ENCODE measurements at places on chromosomes 12 and 14. TPM values are rescaled to one million over a fixed set of nuclear protein-coding genes. Genes with fewer than 3 reads are reported as not detected.

DNA sequence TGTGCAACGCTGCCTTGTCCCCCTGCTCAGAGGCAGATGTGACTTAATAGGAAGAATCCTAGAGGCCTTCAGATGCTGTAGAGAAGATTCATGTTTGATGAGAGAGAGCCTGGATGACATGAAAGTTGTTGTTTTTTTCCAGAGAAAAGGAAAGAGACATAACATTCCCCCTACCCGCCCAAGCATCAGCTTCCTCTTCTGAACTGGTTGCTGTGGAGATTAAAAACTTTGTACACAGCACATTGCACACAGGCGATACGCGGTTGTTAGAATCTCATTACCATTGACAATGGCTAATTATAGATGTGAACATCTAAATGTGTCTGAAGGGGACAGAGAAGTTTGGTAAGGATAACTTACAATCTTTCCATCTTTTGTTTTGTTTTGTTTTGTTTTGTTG is 13.6 kb upstream of the ETFBKMT start:
- DNase-seq, result no peak

DNA sequence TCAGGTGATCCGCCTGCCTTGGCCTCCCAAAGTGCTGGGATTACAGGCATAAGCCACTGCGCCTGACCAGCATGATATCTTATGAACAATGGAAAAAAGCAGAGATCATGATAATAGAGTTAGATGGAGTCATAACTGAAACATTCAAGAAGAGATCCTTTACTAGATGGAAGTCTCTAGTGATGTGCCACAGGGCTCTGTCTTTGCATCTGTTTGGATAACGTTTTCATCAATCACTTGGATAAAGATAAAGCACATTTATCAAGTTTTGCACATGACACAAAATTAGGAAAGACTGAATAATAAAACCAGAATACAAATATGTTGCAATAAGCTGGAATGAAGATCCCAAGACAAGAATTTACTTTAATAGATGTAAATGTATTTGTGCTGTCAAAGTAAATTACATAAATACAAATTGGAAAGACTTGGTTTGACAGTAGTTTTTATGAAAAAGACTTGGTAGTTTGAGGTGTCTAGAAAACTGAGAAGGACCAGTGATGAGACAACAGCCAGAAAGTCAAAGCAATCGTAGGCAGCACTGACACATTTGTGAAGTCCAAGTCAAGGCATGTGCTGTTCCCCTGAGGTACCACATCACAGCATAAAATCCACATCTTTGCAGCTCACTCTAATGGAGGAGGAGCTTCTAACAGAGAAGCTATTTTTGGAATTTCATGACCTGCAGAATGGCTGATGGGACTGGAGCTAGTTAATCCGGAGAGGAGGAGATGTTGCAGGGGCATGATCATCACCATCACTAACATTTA is 28.5 kb downstream of the GPRC5A start:
- no peak for DNase-seq

DNA sequence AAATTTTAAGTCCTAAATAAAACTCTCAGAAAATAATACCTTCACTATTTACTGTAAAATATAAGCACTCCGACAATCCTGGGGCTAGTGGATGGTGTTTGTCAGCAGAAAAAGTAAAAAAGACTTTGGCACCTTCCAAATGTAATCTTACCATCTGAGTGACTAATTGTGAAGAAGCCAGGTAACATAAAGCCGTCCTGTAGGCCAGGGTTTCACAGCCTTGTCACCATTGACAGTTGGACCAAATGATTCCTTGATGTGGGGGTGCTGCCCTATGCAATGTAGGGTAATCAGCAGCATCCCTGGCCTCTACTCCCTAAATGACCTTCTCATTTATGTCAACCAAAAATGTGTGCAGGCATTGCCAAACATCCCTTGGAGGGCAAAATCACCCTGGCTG is 87.2 kb downstream of the CAPZA3 start:
- DNase-seq, result no peak

GRCh38 chr14:64734990-64735389 is 30.8 kb downstream of the PLEKHG3 start:
- DNase-seq, result no peak

- no peak for DNase-seq
These were observed 117.6 kb downstream of the SUDS3 start for GRCh38 chr12:118493962-118494361.

GRCh38 chr12:74871817-74872216 is 334.2 kb downstream of the ATXN7L3B start:
- no peak for DNase-seq

DNA sequence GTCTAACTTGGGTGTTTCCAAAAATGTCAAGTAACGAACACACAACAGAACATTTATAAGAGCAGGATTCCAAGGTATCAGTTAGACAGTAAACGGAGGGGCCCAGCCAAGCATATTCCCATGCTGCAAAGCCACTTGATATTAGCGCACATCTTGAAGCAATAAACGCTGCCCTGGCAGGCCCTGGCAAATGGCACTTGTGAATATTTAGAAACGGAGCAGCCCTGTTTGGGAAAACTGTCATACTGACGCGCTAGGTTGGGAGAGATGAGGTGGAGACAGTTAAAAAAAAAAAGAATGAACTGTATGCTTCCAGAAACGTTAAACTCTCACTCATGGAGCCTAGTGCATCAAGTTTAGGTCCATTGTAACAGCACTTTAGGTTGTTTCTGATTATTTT is 9.3 kb downstream of the DGLUCY start:
- no peak for DNase-seq

- DNase-seq, result no peak
These were observed 283.6 kb downstream of the DPF3 start for GRCh38 chr14:72610096-72610830.

GRCh38 chr14:64363265-64363846 is 24.8 kb upstream of the MTHFD1 start:
- DNase-seq, result no peak

- DNase-seq, result no peak
These were observed 28.7 kb downstream of the FNTB start for GRCh38 chr14:65015391-65015790.

GRCh38 chr12:119149270-119149669 is 29.5 kb upstream of the HSPB8 start:
- DNase-seq, result no peak

ACVRL1 gene
- total RNA-seq, result not detected

GPHN gene
- total RNA-seq, result 33.9 TPM

DNA sequence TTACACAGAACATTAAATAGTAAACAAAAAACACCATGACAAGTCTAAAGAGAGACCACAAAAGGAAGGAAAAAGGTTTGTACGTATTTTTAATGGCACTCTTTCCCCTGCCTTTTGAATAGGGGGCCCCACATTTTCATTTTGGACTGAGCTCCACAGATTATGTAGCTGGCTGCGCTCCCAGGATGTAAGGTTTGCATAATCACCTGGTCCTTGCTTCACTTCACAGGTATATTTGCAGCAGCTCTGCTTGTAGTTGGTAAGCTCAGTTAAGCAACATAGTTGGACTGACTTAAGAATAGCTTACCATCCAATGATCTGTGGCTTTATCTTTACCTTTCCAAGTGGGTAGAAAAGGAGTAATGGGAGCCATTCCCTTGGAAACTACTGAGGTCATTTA is 454.7 kb downstream of the APAF1 start:
- no peak for DNase-seq

GZMB gene
- total RNA-seq, result 4,741 TPM

RPGRIP1 gene
- not detected for total RNA-seq

GRCh38 chr14:38255408-38255672 is 553 bp downstream of the CLEC14A start:
- DNase-seq, result peak; percentile 8

ALKBH1 gene
- 15.3 TPM for total RNA-seq

GRCh38 chr12:25388183-25388582 is 137.5 kb upstream of the KRAS start:
- peak; percentile 70 for DNase-seq

DNA sequence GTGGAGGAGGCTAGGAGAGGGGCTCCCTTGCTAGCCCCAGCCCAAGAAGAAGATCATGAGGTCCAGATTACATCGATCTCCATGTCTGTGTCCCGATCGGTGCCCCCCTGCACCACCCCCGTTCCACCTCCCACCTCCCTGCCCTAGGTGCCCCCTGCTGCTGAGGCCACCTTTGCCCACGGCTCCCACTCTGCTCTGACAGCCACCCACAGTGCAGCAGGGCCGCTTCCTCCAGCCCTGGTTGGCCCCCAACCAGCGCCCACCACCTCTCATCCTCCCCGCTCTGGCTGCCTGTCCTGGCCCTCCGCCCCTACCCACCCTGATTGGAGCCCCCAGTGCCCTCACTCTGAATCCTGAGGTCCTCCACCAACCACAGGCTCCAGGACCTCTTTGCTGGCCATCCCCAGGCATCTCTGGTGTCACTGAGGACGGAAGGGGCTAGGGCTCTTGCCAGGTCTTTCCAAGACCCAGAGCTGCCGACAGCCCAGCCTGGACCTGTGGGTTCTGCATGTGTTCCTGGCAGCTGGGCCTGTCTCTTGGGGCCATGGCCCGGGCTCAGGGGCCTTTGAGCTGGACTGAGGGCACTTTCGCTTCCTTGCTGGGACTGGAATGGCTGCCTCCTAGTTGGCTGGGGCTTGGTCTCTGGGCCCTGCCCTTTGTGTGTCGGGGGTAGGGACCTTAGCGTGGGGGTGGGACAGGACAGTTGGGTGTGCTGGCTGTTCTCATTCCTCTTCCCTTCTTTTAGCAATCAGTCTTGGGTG is 7.2 kb upstream of the PLXNC1 start:
- DNase-seq, result no peak

GRCh38 chr12:51590347-51591015 is 552 bp upstream of the SCN8A start:
- DNase-seq, result peak; percentile 71

DNA sequence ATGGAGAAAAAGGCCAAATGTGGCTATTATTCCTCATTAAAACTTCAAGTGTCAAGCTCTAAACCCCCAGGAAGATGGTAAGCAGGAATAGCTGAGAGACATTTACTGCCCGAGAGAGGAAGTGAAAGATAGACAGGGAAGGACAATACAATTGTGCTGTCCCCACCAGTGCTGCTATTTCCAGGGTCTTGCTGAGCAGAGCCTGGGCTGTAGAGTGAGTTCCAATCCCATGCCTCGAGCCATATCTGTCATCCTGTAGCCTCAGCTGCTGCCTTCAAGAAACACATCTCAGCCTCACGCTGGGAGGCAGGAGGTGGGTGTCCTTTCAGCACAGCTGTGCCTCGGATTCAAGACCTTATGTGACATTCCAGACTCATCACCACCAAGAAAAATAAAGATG is 114.0 kb downstream of the RPAP3 start:
- DNase-seq, result no peak

- DNase-seq, result no peak
These were observed 4.1 kb upstream of the PIK3C2G start for GRCh38 chr12:18257251-18257650.

PLEKHG7 gene
- not detected for total RNA-seq

SVOP gene
- not detected for total RNA-seq

LHX5 gene
- not detected for total RNA-seq

- no peak for DNase-seq
These were observed 166.3 kb upstream of the PTPRQ start for GRCh38 chr12:80277732-80278131.

GCH1 gene
- 52.5 TPM for total RNA-seq

DNA sequence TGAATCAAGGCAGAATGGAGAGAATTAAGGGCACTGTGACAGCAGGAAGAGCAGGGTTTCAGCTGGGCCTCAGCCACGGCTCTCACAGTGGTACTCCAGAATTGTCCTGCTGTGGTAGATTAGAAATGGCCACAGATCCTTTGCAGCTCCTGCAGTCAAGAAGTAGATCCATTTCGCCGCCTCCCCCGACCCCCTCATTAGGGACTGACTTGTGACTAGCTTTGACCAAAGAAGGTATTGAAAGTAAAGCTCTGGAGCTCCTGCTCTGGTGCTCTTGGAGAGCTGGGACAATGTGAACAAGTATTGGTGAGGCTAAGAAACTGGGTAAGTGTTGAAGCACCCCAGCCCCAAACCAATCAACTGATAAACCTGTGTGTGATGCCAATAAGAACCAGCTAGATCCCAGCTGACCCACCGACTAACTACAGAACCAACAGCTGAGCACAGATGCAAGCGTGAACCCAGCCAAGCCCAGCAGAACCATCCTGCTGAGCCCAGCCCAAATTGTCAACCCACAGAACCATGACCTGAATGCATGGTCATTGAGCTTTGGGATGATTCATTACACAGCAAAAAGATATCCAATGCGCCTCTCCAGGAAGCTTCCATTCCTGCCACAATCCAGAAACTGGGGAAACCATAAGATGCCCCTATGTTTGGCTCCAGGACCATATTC is 50.7 kb downstream of the JAG2 start:
- no peak for DNase-seq

RERG gene
- total RNA-seq, result not detected

DNA sequence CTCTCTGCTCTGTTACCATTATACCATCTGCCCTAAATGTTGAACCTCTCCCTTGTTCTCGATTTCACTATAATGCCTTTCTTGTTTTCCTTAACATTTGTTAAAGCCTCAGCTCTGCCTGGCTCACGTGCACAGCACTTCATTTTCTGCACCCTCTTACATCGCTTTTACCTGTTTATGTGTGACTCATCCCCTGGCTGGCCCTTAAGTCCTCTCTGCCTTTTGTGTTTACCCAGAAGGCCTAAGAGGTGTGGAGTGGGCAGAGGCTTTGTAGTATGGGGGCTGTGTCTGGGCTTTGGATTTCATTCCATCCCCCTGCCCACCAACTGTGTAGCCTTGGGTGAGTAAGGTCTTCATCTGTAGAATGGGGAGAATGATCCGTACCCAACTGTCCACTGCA is 36.5 kb downstream of the UBE3B start:
- DNase-seq, result no peak

DNAH10 gene
- 0.41 TPM for total RNA-seq

DNA sequence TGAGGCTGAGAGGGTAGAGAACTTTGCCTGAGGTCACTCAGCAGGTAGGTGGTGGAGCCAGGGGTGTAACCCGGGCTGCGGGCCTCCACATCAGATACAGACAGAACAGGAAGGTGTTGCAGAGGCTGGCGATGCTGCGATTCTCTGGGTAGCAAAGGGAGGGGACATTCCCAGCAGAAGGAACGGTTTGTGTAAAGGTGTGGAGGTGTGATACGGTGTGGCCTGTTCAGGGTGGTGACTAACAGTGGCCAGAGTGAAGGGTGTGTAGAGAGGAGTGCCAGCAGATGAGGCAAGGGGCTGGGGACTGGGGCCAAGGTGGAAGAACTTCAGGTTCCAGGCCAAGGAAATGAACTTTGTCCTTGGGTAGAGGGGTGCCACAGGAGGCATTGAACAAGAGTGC is 18.2 kb upstream of the FAIM2 start:
- no peak for DNase-seq

DNA sequence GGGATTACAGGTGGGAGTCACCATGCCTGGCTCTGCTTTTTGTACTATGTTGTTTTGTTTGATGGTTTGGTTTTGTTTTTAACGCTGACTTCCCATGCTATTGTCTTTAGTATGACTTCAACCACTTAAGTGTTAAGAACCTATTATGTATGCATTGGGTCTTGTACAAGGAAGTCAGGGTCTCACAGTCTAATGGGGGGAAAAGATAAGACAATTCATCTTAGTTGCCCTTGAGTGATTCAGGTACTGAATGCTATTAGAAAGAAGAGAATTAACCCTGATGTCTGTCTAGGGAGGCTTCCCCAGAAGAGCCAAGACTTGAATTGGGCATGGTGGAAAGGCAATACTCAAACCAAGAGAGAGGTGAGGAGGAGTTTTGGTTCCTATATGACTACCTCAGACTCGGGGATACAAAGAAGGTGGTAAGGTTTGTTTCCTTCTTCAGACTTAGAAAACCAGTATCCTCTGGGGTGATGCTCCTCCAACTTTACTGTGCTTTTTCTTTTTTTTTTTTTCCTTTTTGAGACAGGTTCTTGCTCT is 64.6 kb downstream of the SUSD6 start:
- DNase-seq, result no peak
